ENCODE measurements at places on chromosomes 2 and 18.

- peak overlapping the region; percentile 40 for H3K27ac ChIP-seq
- H3K4me1 ChIP-seq: peaks cover 42% of the 10 kb centered on the region
- peaks cover 86% of the 10 kb centered on the region for H3K27me3 ChIP-seq
- DNase-seq: no peak
- peaks cover 5% of the 10 kb centered on the region for H3K36me3 ChIP-seq
- H3K4me3 ChIP-seq: peak overlapping the region; percentile 37
Observed at GRCh38 chr2:174333017-174333371, 1.8 kb upstream of the SP9 start.

- no peaks in the 10 kb centered on the region for H3K36me3 ChIP-seq
- H3K27ac ChIP-seq: no peak overlapping the region
- no peak overlapping the region for H3K4me3 ChIP-seq
- H3K27me3 ChIP-seq: peaks cover 6% of the 10 kb centered on the region
Observed at GRCh38 chr18:57475408-57475807, 40.2 kb downstream of the ONECUT2 start.

- peaks cover 13% of the 10 kb centered on the region for H3K36me3 ChIP-seq
- DNase-seq: no peak
- H3K4me3 ChIP-seq: no peak overlapping the region
Observed at GRCh38 chr2:7601990-7602389, 684.8 kb downstream of the RNF144A start.

- H3K27ac ChIP-seq: no peak overlapping the region
- H3K4me3 ChIP-seq: no peak overlapping the region
Observed at GRCh38 chr2:20097889-20098714, 46.7 kb upstream of the LAPTM4A start.

GRCh38 chr18:6406075-6406909 lies 8.4 kb downstream of the L3MBTL4 start:
- H3K27ac ChIP-seq: no peak overlapping the region
- no peak overlapping the region for H3K4me3 ChIP-seq
- DNase-seq: no peak
- no peaks in the 10 kb centered on the region for H3K27me3 ChIP-seq

- DNase-seq: no peak
- H3K4me1 ChIP-seq: no peaks in the 10 kb centered on the region
- H3K4me3 ChIP-seq: no peak overlapping the region
- no peak overlapping the region for H3K27ac ChIP-seq
- no peaks in the 10 kb centered on the region for H3K27me3 ChIP-seq
Observed at GRCh38 chr2:35503738-35504199, 851.8 kb upstream of the CRIM1 start.

GRCh38 chr2:53130441-53130943 lies 637.1 kb upstream of the CHAC2 start:
- no peak overlapping the region for H3K27ac ChIP-seq
- no peak for DNase-seq
- H3K4me1 ChIP-seq: peaks cover 7% of the 10 kb centered on the region
- no peaks in the 10 kb centered on the region for H3K36me3 ChIP-seq
- no peak overlapping the region for H3K4me3 ChIP-seq
- H3K27me3 ChIP-seq: no peaks in the 10 kb centered on the region

DNA sequence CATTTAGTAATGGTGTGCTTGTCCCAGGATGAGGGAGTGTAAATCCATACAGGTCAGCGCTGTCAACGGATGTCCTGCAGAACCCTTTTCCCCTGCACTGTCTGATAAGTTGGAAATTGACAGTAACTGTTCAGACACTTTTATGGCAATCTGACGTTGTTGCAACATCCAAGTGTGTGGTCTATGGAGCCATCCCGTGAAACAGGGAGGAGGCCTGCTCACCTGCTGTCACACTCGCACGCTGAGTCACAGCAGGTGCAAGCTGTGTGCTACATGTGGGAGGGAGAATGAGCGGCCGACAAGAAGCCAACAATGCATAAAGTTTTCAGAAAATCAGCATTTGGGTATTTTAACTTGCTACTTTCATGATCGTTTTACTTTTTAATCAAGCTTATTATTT lies 43.7 kb upstream of the RMDN2 start:
- no peak for DNase-seq
- H3K27ac ChIP-seq: no peak overlapping the region
- no peak overlapping the region for H3K4me3 ChIP-seq
- H3K4me1 ChIP-seq: peaks cover 4% of the 10 kb centered on the region
- H3K36me3 ChIP-seq: no peaks in the 10 kb centered on the region

DNA sequence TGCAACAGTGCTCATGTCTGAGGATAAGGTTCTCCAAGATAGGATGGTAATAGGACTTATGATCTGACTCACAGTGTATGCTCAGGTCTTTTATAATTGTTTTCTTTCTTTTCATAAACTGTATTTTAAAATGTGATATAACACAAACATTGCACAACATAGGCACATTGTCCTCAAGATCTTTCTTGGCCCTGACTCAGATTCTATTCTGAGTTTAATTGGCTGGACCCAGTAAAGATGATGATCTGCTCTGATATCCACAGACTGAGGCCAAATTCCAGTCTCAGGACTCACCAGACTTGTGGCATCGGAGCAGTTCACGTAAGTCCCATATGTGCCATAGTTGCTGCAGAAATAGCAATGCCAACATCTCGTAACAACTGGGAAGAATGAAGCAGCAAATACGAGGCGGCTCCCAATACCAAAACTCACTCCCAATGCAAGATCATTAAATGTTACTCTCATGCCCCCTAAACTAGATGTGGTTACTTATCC lies 448.9 kb upstream of the SLC14A2 start:
- no peak overlapping the region for H3K4me3 ChIP-seq
- DNase-seq: no peak
- peaks cover 18% of the 10 kb centered on the region for H3K27me3 ChIP-seq
- H3K27ac ChIP-seq: no peak overlapping the region

GRCh38 chr2:903223-903900 lies 47.3 kb upstream of the SNTG2 start:
- no peak overlapping the region for H3K4me3 ChIP-seq
- DNase-seq: no peak
- H3K4me1 ChIP-seq: no peaks in the 10 kb centered on the region
- no peaks in the 10 kb centered on the region for H3K27me3 ChIP-seq
- H3K36me3 ChIP-seq: no peaks in the 10 kb centered on the region

DNA sequence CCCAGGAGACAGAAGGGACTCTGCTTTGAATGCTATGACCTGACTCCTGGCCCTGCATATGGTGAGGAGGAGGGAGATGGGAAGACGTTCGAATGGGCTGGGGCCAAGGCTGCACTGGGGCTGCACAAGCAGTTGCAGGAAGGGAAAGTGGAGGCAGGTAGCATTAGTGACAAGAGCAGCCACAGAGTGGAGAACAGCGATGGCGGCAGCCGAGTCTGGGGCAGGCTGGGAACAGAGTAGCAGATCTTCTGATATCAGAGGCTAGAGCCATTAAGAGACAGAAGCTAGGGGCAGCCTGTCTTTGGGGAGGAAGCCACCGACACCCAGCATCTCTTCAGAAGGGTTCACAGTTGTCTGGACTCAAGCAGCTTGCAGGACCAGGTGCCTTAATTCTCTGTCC lies 50.1 kb downstream of the ST3GAL5 start:
- no peak overlapping the region for H3K4me3 ChIP-seq
- no peak overlapping the region for H3K27ac ChIP-seq

DNA sequence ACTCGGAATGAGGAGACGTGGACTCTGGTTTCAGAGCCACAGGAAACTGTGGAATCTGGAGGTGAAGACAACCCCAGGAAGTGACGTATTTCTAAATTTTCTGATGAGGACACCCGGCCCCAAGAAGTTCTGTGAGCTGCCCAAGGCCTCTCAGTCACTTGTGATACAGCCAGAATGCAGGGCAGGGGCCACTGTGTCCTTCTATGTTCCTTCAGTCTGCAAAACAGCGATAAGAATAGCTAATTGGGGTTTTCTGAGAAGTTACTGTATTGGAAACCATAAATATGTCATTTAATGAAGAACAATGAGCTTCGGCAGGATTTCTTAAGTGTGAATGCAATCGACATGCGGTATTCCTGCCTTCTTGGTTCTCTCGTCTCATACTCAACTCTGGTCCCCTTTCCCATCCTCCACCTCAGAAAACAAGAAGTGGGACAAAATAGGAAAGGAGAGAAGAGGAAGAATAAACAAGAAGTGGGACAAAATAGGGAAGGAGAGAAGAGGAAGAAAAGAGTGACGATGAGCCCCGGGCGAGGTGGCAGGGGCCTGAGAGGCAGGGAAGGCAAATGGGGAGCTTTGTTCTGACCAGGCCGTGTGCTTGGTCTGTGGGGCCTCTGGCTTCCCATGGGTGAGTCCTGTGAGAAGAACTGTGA lies 282.0 kb upstream of the REV1 start:
- no peaks in the 10 kb centered on the region for H3K27me3 ChIP-seq
- H3K27ac ChIP-seq: no peak overlapping the region
- H3K4me1 ChIP-seq: no peaks in the 10 kb centered on the region
- H3K4me3 ChIP-seq: no peak overlapping the region
- H3K36me3 ChIP-seq: no peaks in the 10 kb centered on the region

GRCh38 chr18:48140731-48141130 lies 210.3 kb upstream of the SMAD2 start:
- H3K36me3 ChIP-seq: no peaks in the 10 kb centered on the region
- DNase-seq: no peak
- peaks cover 36% of the 10 kb centered on the region for H3K4me1 ChIP-seq
- H3K4me3 ChIP-seq: no peak overlapping the region

DNA sequence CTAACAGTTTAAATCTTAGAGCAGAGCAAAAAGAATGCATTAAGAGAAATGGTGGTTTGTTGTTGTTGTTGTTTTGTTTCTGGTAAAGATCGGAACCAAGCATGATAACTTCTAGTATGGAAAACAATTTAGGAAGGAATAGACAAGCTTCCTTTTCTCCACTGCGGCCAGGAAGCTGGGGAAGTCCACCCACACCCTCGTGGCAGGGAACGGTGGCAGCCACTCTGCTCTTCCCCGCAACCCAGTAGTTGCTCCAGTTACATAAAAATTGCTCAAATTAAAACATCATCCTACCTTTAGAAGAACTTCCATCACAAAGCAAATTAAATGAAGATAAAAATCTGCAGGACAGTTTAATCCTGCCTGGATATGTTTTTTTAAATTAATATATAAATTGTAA lies 113.0 kb downstream of the RBMS1 start:
- H3K36me3 ChIP-seq: peaks cover 3% of the 10 kb centered on the region
- H3K27me3 ChIP-seq: no peaks in the 10 kb centered on the region
- H3K4me1 ChIP-seq: peaks cover 51% of the 10 kb centered on the region
- no peak overlapping the region for H3K27ac ChIP-seq

GRCh38 chr2:41872646-41873045 lies 175.2 kb upstream of the PKDCC start:
- peaks cover 13% of the 10 kb centered on the region for H3K4me1 ChIP-seq
- DNase-seq: no peak
- H3K4me3 ChIP-seq: no peak overlapping the region
- peaks cover 10% of the 10 kb centered on the region for H3K27me3 ChIP-seq
- H3K27ac ChIP-seq: no peak overlapping the region

DNA sequence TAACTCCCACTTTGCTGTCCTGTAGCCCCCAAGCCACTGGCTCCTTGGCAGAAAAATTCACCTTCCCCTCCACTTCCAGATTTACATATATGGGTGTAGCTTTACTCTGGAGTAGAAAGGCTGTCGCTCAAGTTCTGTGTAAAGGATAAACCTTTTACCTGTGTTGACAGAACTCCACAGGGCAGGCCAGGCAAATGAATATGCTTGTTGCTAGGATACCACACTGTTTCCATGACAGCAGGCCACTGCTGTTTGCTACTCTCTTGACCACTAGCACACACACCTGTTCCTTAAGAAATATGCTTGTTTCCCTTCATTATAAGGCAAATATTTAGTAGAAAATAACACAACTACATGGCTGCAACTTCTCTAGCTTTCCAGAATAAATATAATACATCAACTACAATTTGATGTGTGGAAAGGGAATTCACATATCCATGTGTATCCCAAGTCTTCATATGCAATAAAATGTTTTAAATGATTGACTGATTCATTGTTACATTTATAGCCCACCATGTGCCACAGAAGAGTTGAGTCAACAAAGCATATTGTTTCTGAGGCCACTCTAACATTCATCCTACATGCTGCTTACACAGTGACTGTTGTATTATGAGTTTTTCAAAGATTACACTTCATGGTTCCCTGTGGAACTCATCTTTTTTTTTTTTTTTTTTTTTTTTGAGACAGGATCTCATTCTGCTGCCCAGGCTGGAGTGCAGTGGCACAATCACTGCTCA lies 56.2 kb upstream of the ROCK1 start:
- H3K36me3 ChIP-seq: no peaks in the 10 kb centered on the region
- H3K27ac ChIP-seq: no peak overlapping the region
- no peak overlapping the region for H3K4me3 ChIP-seq
- H3K27me3 ChIP-seq: peaks cover 3% of the 10 kb centered on the region

DNA sequence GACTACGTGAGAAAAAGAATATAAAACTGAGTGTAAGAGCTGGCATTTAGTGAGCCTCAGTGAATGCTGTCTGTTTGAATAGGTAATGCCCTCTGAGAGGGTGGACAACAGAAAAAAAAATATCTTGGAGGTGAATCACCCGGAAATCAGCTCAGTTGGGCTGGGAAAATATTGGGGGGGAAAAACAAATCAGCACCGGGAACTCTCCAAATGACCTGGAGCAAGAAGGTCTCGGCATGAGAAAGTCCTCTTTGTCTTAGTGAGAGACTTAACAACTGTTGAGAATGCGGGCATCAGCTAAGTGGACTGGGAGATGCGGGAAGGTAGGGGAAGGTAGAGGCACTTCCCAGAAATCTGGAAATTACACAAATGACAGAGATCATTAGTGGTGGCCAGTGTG lies 109.4 kb upstream of the POU3F3 start:
- no peaks in the 10 kb centered on the region for H3K36me3 ChIP-seq
- H3K27me3 ChIP-seq: no peaks in the 10 kb centered on the region
- H3K27ac ChIP-seq: no peak overlapping the region
- H3K4me3 ChIP-seq: no peak overlapping the region
- no peak for DNase-seq

DNA sequence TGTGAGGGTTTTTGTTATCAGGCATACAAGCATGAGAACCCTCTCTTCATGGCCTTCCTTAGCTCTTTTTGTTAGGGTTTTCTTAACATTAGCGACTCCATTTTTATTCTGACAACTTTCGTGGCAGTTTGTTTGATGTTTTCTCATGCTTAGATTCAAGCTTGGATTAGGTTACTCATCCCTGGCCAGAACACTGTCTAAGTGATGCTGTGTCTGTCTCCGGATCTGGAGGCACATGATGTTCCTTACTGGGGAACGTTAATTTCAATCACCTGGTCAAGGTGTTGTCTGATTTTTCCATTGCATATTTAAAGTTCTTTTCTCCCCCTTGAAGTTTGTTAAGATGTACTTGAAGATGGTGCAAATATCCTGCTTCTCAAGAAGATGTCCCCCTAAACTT lies 40.7 kb downstream of the DYSF start:
- no peak overlapping the region for H3K4me3 ChIP-seq
- no peak for DNase-seq
- peaks cover 6% of the 10 kb centered on the region for H3K27me3 ChIP-seq
- H3K36me3 ChIP-seq: no peaks in the 10 kb centered on the region
- H3K4me1 ChIP-seq: no peaks in the 10 kb centered on the region
- H3K27ac ChIP-seq: no peak overlapping the region

- H3K4me1 ChIP-seq: no peaks in the 10 kb centered on the region
- no peak overlapping the region for H3K4me3 ChIP-seq
- H3K36me3 ChIP-seq: no peaks in the 10 kb centered on the region
- no peak for DNase-seq
- H3K27ac ChIP-seq: no peak overlapping the region
Observed at GRCh38 chr2:165575044-165575615, 105.6 kb downstream of the CSRNP3 start.

GRCh38 chr18:7447318-7448028 lies 119.6 kb upstream of the PTPRM start:
- no peaks in the 10 kb centered on the region for H3K4me1 ChIP-seq
- H3K4me3 ChIP-seq: no peak overlapping the region
- no peak for DNase-seq
- H3K27ac ChIP-seq: no peak overlapping the region
- H3K36me3 ChIP-seq: no peaks in the 10 kb centered on the region
- H3K27me3 ChIP-seq: no peaks in the 10 kb centered on the region
